ENCODE measurements at places on chromosomes 5 and 9.

DNA sequence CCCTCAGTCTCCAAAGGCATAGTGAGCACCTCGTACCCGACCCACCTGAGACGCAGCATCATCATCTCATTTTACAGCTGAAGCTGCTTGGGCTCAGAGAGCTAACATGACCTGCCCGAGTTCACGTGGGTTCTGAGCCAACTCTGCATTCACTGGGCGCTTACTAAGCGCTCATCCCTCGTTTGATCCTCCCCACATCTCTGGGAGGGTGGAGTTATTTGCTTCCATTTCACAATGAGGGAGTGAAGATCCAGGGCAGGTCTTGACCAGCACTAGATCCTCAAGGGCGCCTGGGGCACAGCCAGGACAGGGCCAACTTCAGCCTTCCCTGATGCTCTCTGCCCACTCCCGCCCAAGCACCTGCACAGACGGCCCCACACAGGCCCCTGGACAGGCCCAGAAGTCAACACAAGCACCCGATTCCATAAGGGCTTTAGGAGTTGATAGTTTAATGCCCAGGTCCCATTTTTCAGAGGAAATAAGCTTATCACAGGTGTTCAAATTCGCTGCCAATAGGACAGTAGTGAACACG, 80.8 kb downstream of the HRH2 start:
- peaks cover 20% of the 10 kb centered on the region for H3K27me3 ChIP-seq
- H3K4me3 ChIP-seq = no peak overlapping the region
- no peak overlapping the region for H3K27ac ChIP-seq
- H3K4me1 ChIP-seq = no peaks in the 10 kb centered on the region
- peak; percentile 37 for DNase-seq

DNA sequence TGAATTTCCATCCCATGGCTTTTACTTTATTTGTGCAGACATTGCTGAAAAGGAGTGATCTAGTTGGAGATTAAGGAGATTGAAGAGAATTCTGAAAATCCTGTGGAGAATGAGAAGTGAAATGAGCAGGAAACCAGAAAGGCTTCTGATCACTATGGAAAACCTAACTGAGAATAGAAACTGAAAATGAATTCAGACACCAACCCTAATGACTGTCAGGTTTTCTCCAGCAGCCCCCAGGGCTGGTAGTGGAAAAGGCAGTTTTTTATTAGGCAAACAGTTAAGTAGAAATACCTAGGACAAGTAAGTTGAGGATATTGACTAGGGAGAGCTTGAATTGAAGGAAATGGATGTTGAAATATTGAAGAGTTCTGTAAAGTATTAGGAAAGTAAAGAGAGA, 14.7 kb upstream of the ARRDC3 start:
- H3K4me1 ChIP-seq = no peaks in the 10 kb centered on the region
- H3K4me3 ChIP-seq = no peak overlapping the region
- no peaks in the 10 kb centered on the region for H3K36me3 ChIP-seq

GRCh38 chr5:10124287-10124686, 125.4 kb downstream of the ATPSCKMT start:
- H3K36me3 ChIP-seq = no peaks in the 10 kb centered on the region
- H3K27ac ChIP-seq = no peak overlapping the region
- H3K27me3 ChIP-seq = no peaks in the 10 kb centered on the region
- H3K4me1 ChIP-seq = no peaks in the 10 kb centered on the region

GRCh38 chr9:26033336-26033735, 355.1 kb upstream of the TUSC1 start:
- H3K4me3 ChIP-seq = no peak overlapping the region
- no peak overlapping the region for H3K27ac ChIP-seq
- no peak for DNase-seq
- no peaks in the 10 kb centered on the region for H3K4me1 ChIP-seq

- H3K27ac ChIP-seq = no peak overlapping the region
- no peaks in the 10 kb centered on the region for H3K36me3 ChIP-seq
- H3K27me3 ChIP-seq = no peaks in the 10 kb centered on the region
- no peak overlapping the region for H3K4me3 ChIP-seq
Observed at GRCh38 chr5:33400675-33401074, 40.1 kb upstream of the TARS1 start.

DNA sequence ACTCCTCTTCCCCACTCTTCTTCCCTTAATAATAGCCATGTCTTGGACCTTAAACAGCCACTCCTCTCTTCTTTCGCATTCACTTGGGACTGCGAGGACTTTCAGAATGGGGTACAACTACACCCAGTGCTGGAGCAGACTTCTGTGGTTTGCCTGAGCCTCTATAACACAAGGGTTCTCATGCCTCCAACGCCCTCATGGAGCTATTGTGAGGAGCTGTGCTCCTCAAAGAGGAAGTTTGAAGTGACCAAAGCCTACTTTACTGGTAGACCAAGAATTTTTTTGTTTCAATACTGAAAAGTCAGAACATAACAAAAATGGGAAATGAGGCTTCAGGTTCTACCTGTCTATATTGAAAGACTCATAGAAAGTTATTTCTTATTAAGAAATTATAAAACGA, 316.4 kb downstream of the PIK3R1 start:
- H3K27me3 ChIP-seq = no peaks in the 10 kb centered on the region
- H3K36me3 ChIP-seq = no peaks in the 10 kb centered on the region
- no peak overlapping the region for H3K4me3 ChIP-seq

GRCh38 chr9:97514531-97514930, 13.1 kb downstream of the TMOD1 start:
- no peak overlapping the region for H3K27ac ChIP-seq
- H3K4me3 ChIP-seq = no peak overlapping the region
- H3K36me3 ChIP-seq = no peaks in the 10 kb centered on the region
- H3K27me3 ChIP-seq = no peaks in the 10 kb centered on the region

- no peak overlapping the region for H3K27ac ChIP-seq
- H3K4me1 ChIP-seq = no peaks in the 10 kb centered on the region
- no peaks in the 10 kb centered on the region for H3K27me3 ChIP-seq
- no peaks in the 10 kb centered on the region for H3K36me3 ChIP-seq
Observed at GRCh38 chr5:17221843-17222636, 4.6 kb downstream of the BASP1 start.

- no peaks in the 10 kb centered on the region for H3K36me3 ChIP-seq
- H3K4me3 ChIP-seq = no peak overlapping the region
- H3K27ac ChIP-seq = no peak overlapping the region
- no peak for DNase-seq
- H3K4me1 ChIP-seq = no peaks in the 10 kb centered on the region
- H3K27me3 ChIP-seq = no peaks in the 10 kb centered on the region
Observed at GRCh38 chr9:3820643-3821042, 294.8 kb upstream of the RFX3 start.

GRCh38 chr5:111585946-111586345, 73.6 kb upstream of the STARD4 start:
- H3K4me3 ChIP-seq = no peak overlapping the region
- H3K36me3 ChIP-seq = no peaks in the 10 kb centered on the region
- DNase-seq = no peak
- H3K27ac ChIP-seq = no peak overlapping the region

Data from breast epithelium (tissue), 4 donors.